ENCODE measurements at places on chromosomes 7 and 10.

DNA sequence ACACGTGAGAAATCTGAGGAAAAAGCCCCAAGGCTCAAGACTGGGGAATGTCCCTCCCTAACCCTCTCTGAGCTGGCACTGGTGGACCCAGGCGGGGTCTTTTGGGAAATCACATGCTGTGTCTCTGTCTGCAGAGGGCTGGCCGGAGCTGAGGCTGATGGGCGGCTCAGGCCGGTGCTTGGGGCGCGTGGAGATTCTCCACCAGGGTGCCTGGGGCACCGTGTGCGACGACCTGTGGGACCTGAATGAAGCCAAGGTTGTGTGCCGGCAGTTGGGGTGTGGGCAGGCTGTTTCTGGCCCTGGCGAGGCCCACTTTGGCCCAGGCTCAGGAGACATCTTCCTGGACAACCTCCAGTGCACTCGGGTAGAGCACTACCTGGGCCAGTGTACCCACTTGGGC, 65.7 kb downstream of the CUZD1 start:
- DNase-seq, result no peak

DNA sequence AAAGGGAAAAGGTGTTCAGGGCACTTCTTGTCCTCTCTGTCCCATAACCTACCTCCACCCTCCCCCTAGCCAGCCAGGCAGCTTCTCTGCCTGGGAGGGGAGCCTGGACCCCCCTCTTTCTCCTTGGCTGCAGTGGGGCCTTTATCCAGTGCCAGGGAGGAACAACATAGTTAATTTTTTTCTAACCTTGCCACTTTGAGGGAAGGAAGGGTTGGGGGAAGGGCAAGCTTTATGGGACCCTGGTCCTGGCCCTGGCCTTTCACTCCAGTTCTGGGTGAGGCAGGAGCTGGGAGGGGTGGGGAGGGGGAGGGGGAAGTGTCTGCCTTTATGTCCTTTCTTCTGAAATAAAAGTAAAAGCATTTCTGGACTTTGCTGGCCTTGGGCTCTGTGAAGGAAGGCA, 4.5 kb downstream of the VGF start:
- DNase-seq, result no peak

DNA sequence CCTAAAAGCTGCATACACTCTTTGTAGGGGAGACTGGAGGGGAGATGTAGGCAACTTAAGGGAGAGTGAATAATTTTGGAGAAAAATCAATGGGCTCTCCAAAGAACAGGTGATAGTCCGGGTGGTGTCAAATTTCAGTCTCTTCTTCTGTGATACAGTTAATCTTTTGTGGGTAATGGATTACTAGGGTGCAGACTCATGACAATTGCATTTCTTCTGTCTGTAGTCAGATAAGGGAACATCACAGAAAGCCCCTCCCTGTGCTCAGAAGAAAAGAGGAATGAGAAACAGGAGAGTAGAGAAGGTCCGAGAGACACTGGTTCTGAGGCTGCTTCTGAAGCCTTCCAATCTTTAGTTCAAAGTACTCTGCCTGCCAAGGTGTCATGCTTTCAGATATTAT, 1140.7 kb upstream of the LRRN3 start:
- no peak for DNase-seq

DNA sequence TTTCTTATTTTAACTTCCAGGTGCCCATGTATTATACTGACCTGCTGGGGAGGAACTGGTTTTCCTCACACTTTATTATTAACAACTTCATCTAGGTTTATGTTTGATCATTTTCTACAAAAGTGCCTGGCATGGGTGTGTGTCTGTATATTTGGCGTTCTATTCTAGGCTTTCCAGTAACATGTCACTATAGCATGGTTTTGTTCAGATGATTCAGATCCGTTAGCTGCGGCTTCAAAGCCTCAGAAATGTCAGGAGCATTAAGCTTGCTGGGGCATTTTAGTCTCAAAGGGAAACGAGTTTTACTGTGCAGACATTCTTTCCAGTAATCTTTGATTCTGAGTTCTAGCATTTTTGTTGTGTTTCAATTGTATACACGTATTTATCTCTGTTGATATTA, 2.3 kb downstream of the INPP5A start:
- no peak for DNase-seq

DNA sequence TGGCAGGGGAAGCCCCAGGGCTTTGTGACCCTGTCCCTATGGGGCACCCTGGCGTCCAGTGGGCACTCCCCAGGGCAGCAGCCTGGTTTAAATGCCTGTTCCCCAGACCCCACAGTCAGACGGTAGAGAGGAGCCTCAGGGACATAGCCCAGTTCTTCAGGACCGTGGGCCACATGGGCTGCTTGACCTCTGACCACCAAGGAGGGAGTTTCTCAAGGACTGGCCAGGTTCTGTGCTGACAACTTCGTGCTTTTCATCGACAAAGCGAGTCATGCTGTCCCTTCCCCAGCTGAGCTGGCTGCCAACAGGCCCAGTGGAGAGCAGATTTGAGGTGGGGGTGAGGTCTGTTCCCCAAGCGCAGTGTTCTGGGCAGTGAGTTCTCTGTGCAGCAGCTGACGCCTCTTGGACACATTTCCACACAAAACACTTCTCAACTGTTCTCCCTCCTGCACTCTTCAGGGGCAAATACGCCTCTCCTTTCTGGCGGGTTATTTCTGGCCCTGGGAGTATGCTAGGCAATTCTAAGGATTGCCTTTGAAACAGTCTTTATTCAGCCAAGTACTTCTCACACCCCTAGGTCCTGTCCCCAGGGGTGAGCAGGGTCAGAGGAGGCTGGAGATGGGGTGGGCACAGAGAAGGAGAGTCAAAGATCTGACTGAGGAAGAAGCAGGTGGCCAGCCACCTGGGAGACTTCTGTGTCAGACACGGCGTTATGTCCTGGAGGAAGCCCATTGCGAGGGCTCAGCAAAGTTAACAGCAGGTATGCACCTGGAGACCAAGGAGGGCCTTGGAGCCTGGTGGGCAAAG, 57.3 kb upstream of the CAMK2B start:
- no peak for DNase-seq

DNA sequence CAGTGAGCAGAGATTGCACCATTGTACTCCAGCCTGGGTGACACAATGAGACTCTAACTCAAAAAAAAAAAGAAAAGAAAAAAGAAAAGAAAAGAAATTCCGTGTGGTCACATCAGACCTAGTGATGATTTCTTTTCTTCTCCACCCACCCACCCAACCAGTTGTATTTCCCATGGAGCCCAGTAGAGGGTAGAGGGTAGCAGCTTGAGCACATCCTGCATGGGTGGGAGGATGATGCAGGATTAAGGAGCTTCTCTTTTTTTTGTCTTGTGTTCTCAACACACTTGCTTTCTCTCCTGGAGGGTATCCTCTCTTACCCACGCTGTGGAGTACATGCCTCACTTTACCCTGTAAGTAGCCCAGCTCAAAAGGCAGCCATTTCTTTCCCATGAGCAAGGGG, 118.6 kb upstream of the CARD11 start:
- no peak for DNase-seq

DNA sequence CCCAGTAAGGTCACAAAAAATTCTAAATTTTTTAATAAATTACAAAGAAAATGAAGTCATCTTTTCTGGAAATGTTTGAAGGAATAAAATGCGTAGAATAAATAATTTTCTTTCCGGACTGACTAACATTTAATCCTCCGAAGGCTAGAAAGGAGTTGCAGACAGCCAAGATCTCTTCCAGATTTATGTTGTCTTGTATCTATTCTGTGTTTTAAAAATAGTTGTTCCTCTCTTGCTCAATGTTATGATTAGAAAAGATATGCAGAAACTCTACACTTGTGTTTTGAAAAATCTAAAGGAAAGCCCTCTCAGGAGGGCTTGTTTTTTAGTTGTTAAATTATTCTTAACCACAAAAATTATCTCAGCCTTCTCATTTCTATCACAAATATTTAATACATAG, 70.7 kb downstream of the MACC1 start:
- DNase-seq, result no peak

- no peak for DNase-seq
Observed at GRCh38 chr7:43139137-43139536, 26.7 kb downstream of the HECW1 start.

- no peak for DNase-seq
Observed at GRCh38 chr7:37218956-37219355, 229.7 kb downstream of the ELMO1 start.

- no peak for DNase-seq
Observed at GRCh38 chr7:141387521-141388217, 163.5 kb upstream of the AGK start.

Measured in stimulated activated CD8-positive, alpha-beta memory T cell treated with anti-CD3 and anti-CD28 coated beads, Interleukin-15, amount 100 ng/mL, for 4 hours (primary cell).